MCF 10A (cell line): ENCODE measurements at places on chromosomes 3 and 15. TPM values are rescaled to one million over a fixed set of nuclear protein-coding genes. Genes with fewer than 3 reads are reported as not detected.

DNA sequence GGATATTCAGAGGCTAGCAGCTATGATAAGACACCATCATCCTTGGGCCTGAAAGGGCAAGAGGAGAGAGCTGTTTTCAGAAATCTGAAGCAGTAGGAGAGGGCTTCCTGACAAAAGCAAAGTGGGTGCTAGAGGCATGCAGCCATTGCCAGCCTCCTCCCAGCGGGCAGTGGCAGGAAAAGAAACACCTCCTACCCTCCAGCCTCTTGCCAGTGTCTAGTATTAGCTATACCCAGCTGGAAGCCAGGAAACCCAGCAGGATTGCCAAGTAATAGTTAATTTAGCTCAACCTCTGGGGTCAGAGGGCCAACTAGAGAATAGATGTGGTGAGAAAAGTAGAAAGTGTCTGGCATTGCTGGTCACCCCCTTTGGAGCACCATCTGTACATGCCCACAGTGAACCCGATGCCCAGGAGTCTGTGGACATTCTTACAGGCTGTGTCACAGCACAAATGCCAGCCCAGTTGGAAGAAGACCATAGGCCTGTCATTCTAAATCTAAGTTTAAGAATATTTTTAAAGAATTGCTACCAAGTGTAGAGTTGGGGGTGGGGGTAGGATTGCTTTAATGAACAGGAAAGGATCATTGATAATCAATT, 85.3 kb downstream of the HCN4 start:
- no peaks in the 10 kb centered on the region for H3K36me3 ChIP-seq
- no peak overlapping the region for H3K27ac ChIP-seq
- no peaks in the 10 kb centered on the region for H3K27me3 ChIP-seq
- no peaks in the 10 kb centered on the region for H3K4me1 ChIP-seq
- DNase-seq: no peak

DNA sequence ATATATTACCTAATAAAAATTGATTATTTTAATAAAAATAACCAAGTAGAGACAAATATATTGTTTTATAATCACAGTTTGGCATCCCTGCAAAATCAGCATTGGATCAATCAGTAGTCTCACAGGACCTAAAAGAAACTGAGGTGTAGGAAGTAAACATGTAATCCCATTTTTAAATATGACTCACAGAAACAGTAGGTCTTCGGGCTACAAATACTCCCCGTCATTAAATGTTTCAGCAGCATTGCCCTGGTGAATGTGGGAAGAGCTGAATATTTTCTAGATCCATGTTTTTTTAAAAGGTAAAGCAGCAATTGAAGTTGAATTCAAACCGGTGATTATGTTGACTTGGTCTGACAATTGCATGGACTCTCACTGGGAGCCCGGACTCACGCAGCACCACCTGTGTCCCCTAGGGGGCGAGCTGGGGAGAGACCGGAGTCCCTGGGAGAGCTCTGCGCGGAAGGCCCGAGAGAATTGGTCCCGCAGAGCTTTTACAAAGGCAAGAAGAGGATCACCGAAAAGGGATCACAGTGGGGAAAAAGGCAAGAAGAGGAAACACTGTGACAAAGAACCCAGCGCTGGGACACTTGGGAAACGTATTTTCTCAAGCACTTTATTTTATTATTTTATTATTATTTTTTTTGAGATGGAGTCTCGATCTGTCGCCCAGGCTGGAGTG, 17.2 kb upstream of the USP3 start:
- peak; percentile 81 for DNase-seq
- H3K27ac ChIP-seq: peak overlapping the region; percentile 23
- no peaks in the 10 kb centered on the region for H3K36me3 ChIP-seq
- no peak overlapping the region for H3K4me3 ChIP-seq
- H3K4me1 ChIP-seq: peaks cover 24% of the 10 kb centered on the region

- H3K27me3 ChIP-seq: peaks cover 18% of the 10 kb centered on the region
- H3K4me3 ChIP-seq: no peak overlapping the region
- H3K27ac ChIP-seq: no peak overlapping the region
- DNase-seq: no peak
- no peaks in the 10 kb centered on the region for H3K36me3 ChIP-seq
These were observed 4.8 kb downstream of the SMAD6 start for GRCh38 chr15:66706840-66707239.

DNA sequence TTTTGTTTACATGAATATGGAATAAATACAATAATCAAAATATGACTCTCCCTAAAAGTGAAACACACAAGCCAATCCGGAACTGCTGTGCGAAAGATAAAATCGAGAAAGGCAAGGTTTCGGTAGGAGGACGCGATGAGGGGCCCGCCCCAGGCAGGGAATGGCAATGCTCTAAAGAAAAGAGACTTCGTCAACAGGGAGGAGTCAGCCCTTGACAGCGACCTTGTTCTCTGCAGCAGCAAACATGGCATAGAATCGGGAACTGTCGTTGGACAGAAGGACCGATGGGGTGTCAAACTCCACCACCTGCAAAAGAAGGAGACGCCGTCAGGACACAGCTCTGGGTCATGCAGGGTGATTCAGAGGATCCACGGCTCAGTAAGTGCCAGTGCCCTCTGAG, 36.4 kb upstream of the PARL start:
- DNase-seq: no peak
- H3K27me3 ChIP-seq: no peaks in the 10 kb centered on the region
- H3K36me3 ChIP-seq: peaks cover 34% of the 10 kb centered on the region
- no peak overlapping the region for H3K4me3 ChIP-seq

DNA sequence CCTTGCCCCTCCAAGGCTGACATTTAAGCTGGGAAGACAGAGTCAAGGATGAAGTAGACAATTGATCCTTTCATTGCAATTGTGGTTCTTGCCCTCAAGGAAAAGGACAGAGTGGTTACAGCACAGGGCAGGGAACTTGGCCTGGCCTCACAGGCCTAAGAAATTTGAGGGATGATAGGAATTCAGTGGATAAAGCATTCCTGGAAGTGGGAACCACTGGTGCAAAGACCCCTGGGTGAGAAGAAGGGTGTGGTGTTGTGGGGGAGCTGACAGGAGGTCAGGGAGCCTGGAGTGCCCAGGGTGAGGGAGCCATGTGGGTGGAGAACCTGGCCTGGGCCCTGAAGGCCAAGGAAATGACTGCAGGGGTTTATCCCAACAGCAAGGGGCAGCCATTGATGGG, 287.4 kb downstream of the UACA start:
- no peak for DNase-seq
- peaks cover 17% of the 10 kb centered on the region for H3K4me1 ChIP-seq
- peak overlapping the region; percentile 58 for H3K4me3 ChIP-seq
- peak overlapping the region; percentile 91 for H3K27ac ChIP-seq
- H3K27me3 ChIP-seq: peaks cover 12% of the 10 kb centered on the region

- no peak overlapping the region for H3K27ac ChIP-seq
- H3K27me3 ChIP-seq: no peaks in the 10 kb centered on the region
- DNase-seq: peak; percentile 76
- peaks cover 2% of the 10 kb centered on the region for H3K36me3 ChIP-seq
- peaks cover 6% of the 10 kb centered on the region for H3K4me1 ChIP-seq
These were observed 21.0 kb downstream of the RARB start for GRCh38 chr3:25448750-25449692.

VIPR1 gene
- total RNA-seq: 0.28 and 0.54 TPM in 2 replicates

HRH1 gene
- total RNA-seq: 11.0 and 14.8 TPM in 2 replicates

PLCL2 gene
- total RNA-seq: 0.17 and 0.51 TPM in 2 replicates

RASSF1 gene
- total RNA-seq: 24.3 and 32.0 TPM in 2 replicates

SHF gene
- 0.34 and 0.44 TPM in 2 replicates for total RNA-seq

CACNA1D gene
- 0.26 TPM in 1 of 2 replicates, not detected in the other for total RNA-seq

CYP8B1 gene
- total RNA-seq: not detected in 2 replicates

SI gene
- total RNA-seq: not detected in 2 replicates

ASB14 gene
- total RNA-seq: not detected in 2 replicates

SLC2A2 gene
- not detected in 2 replicates for total RNA-seq

ERICH6 gene
- total RNA-seq: not detected in 2 replicates
